ENCODE measurements at places on chromosomes 2 and 18. TPM values are rescaled to one million over a fixed set of nuclear protein-coding genes. Genes with fewer than 3 reads are reported as not detected.

DNA sequence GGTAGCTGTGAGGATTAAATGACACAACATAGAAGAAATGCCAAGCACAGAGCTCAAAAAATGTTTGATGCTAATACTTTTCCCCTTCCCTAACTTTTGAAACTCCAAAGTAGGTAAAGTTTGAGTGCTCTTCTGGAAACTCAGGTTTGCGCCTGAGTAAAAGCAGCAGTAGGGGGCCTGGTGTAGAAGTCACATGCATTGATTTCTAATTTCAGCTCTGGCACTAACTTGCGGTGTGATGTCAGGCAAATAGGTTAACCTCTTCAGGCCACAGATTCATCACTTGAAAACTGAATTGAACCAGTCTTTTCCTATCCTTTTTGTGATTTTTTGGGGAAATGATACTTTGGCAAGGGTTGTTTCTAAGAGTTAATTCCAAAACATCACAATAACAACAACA lies 27.2 kb downstream of the LHCGR start:
- DNase-seq, result no peak

DNA sequence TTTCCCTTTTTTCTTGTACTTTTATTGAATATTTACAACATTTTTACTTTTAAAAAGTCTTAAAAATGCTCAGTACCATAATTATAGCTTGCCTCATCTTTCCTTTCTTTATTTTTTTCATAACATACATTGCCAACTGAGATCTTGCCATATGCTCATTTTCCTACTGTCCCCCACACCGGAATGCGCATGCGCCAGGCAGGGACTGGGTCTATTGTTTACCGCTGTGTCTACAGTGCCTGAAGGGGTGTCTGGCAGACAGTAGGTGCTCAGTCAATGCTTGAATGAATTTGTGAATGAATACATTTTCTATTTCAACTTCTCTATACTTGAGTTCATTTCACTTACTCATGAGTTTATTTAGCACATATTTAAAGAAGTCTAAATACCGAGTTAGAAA lies 158.0 kb downstream of the CYP26B1 start:
- no peak for DNase-seq

DNA sequence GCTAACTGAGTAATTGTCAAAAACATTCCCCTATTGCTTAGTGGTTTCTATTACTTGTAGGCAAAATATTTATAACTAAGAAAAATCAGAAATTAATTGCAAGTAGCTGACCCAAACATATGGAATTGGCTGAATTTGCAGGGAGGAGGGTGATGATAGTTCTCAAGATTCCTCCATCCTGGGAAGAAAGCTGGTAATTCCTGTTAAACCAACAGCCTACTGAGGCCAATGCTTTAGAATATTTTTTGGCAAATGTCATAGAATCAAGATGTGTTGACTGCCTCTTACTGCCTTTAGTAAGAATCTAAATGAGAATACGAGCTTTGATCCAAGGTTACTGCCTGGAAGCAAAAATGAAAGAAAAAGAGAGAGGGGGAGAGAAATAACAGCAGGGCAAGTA lies 120.0 kb downstream of the COL6A3 start:
- no peak for DNase-seq

DNA sequence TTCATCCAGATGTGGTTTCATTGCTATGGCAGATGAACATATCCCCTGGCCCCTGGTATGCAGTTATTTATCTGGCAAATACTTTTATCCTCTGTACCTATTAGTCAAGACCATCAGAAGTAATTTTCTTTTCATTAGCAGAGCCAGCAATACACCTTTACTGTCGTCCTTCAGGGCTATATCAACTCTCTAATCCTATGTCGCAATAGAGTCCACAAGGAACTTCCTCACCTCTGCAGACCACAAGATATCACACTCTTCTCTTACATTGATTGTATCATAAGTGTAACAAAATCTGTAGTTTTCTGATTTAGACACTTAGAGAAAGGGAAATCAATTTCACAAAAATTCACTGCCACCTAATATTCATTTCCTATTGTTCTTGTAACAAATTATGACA lies 252.9 kb upstream of the DCC start:
- DNase-seq, result no peak

GRCh38 chr2:229591611-229592010 lies 122.7 kb downstream of the DNER start:
- DNase-seq, result no peak

BCL2 gene
- total RNA-seq, result 21.9 TPM
